ENCODE measurements at places on chromosomes 12 and 14. TPM values are rescaled to one million over a fixed set of nuclear protein-coding genes. Genes with fewer than 3 reads are reported as not detected.

DNA sequence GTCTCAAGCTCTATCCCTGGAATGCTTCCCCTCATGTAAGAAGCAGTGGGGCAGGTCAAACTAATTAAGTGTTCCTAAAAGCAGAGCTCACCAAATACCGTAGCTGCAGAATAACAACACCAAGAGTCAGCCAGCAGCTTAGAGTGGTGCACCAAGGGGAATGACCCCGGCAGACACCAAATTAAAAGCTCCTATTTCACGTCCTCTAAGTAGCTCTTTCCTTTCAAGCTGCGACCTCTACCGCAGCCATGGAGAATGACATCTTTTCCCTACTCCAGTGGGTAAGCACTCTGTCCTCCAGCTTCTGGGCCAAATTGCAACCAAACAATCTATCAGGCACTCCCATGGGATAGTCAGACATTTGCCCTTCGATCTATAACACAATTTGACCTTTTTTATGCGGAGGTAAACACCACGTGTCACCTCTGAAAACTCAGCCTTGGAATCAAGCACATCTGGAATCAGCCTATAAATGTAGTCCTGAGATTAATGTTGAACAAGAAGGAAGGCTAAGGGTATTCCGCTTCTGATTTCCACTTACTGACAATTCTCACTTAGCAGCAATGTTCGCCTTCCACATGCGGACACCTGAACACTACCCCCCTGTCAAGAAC, 67.6 kb upstream of the CDKN3 start:
- no peaks in the 10 kb centered on the region for H3K36me3 ChIP-seq
- H3K27me3 ChIP-seq, result no peaks in the 10 kb centered on the region
- no peak for DNase-seq
- peaks cover 13% of the 10 kb centered on the region for H3K4me1 ChIP-seq
- no peak overlapping the region for H3K27ac ChIP-seq

DNA sequence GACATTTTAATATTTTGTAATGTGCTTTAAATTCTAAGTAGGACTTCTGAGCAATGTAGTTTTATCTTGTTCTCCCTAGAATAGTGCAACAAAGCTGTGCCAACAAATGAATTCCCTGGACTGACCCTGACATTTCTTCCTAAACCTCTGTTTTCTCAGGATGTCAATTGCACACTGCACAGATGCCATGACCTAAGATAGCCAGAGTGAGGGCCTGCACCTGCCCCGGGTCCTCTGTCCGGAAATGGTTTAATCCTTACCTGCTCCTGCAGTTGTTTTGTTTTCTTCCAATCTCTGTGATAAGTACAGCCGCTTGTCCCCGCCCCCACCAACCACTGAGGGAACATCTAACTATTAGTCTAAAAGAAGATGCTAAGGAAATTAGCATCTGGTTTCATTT, 831.5 kb downstream of the GALC start:
- no peak overlapping the region for H3K27ac ChIP-seq
- H3K27me3 ChIP-seq, result no peaks in the 10 kb centered on the region
- no peaks in the 10 kb centered on the region for H3K4me1 ChIP-seq
- H3K4me3 ChIP-seq, result no peak overlapping the region

GRCh38 chr12:19938031-19938430, 430.3 kb upstream of the PDE3A start:
- no peaks in the 10 kb centered on the region for H3K4me1 ChIP-seq
- no peak for DNase-seq
- no peak overlapping the region for H3K27ac ChIP-seq

- no peak for DNase-seq
- no peaks in the 10 kb centered on the region for H3K4me1 ChIP-seq
- no peaks in the 10 kb centered on the region for H3K36me3 ChIP-seq
- no peak overlapping the region for H3K4me3 ChIP-seq
- no peaks in the 10 kb centered on the region for H3K27me3 ChIP-seq
Measured at GRCh38 chr14:49908433-49908782, 15.5 kb downstream of the ARF6 start.

DNA sequence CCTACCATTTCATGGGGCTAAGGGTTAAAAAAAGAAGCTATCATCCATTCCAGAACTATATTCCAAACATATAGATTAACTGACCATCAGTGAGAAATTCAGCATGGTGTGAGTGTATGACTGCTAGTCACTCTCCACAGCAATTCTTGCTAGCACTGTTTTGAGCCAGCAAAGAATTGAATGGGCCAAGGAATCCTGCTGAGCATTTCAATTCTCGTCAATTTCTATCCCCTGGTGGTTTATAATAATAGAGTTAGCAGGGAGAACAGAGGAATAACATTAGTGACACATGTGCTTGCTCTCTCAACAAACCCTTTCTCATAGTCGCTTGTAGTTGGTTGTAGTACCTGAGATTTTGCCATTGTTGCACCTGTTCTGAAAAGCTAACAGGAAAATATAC, 7.2 kb downstream of the MBIP start:
- H3K27ac ChIP-seq, result no peak overlapping the region
- peaks cover 3% of the 10 kb centered on the region for H3K4me1 ChIP-seq
- DNase-seq, result no peak
- H3K36me3 ChIP-seq, result no peaks in the 10 kb centered on the region
- no peaks in the 10 kb centered on the region for H3K27me3 ChIP-seq

GRCh38 chr12:10497602-10498001, 8.1 kb upstream of the EIF2S3B start:
- no peak for DNase-seq
- no peak overlapping the region for H3K27ac ChIP-seq
- H3K27me3 ChIP-seq, result peaks cover 3% of the 10 kb centered on the region
- no peaks in the 10 kb centered on the region for H3K36me3 ChIP-seq
- no peak overlapping the region for H3K4me3 ChIP-seq

- no peak overlapping the region for H3K27ac ChIP-seq
- peaks cover 11% of the 10 kb centered on the region for H3K4me1 ChIP-seq
- H3K36me3 ChIP-seq, result peaks cover 14% of the 10 kb centered on the region
Measured at GRCh38 chr14:90715993-90716392, 100.2 kb downstream of the TTC7B start.

- H3K36me3 ChIP-seq, result no peaks in the 10 kb centered on the region
- H3K27me3 ChIP-seq, result no peaks in the 10 kb centered on the region
- H3K27ac ChIP-seq, result no peak overlapping the region
- H3K4me3 ChIP-seq, result no peak overlapping the region
- DNase-seq, result no peak
Measured at GRCh38 chr12:109718390-109718789, 4.8 kb downstream of the FAM222A start.

GRCh38 chr12:59407799-59408198, 188.0 kb upstream of the SLC16A7 start:
- H3K36me3 ChIP-seq, result no peaks in the 10 kb centered on the region
- H3K4me3 ChIP-seq, result no peak overlapping the region
- no peak for DNase-seq
- no peak overlapping the region for H3K27ac ChIP-seq
- no peaks in the 10 kb centered on the region for H3K27me3 ChIP-seq

- peak overlapping the region; percentile 79 for H3K4me3 ChIP-seq
- peaks cover 14% of the 10 kb centered on the region for H3K36me3 ChIP-seq
- DNase-seq, result no peak
Measured at GRCh38 chr12:8948701-8949341, 624 bp downstream of the M6PR start.

- no peaks in the 10 kb centered on the region for H3K4me1 ChIP-seq
- H3K4me3 ChIP-seq, result no peak overlapping the region
- no peak for DNase-seq
- H3K36me3 ChIP-seq, result no peaks in the 10 kb centered on the region
- H3K27ac ChIP-seq, result no peak overlapping the region
- H3K27me3 ChIP-seq, result no peaks in the 10 kb centered on the region
Measured at GRCh38 chr12:32780071-32780470, 24.4 kb upstream of the YARS2 start.

DNA sequence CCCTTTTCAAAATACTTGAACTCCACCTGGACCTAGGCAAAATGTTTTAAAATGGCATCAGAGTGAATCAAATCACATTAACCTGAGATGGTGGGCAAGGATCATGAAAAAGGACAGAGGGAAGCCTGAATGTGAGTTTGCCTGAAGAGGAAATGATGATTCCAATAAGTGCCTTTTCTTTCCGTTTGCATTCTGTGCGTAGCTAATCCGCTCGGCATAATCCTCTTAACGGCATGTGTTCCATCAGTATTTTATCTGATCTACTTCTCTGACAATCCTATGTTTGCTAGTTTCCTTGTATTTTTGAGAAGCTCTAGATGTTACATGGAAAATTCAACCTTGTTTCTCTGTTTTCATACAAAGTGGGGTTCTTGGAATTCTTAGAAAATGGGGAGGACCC, 354.6 kb downstream of the NRXN3 start:
- H3K27me3 ChIP-seq, result no peaks in the 10 kb centered on the region
- H3K4me3 ChIP-seq, result no peak overlapping the region
- DNase-seq, result no peak
- no peaks in the 10 kb centered on the region for H3K4me1 ChIP-seq
- H3K36me3 ChIP-seq, result no peaks in the 10 kb centered on the region

GRCh38 chr14:91331721-91332120, 85.9 kb downstream of the CCDC88C start:
- H3K4me3 ChIP-seq, result no peak overlapping the region
- H3K27ac ChIP-seq, result no peak overlapping the region
- no peaks in the 10 kb centered on the region for H3K36me3 ChIP-seq
- no peak for DNase-seq
- H3K4me1 ChIP-seq, result peaks cover 5% of the 10 kb centered on the region

GRCh38 chr12:46258129-46258528, 10.7 kb downstream of the SLC38A1 start:
- DNase-seq, result no peak
- H3K27ac ChIP-seq, result no peak overlapping the region
- H3K36me3 ChIP-seq, result no peaks in the 10 kb centered on the region
- peaks cover 20% of the 10 kb centered on the region for H3K4me1 ChIP-seq
- H3K4me3 ChIP-seq, result no peak overlapping the region

DNA sequence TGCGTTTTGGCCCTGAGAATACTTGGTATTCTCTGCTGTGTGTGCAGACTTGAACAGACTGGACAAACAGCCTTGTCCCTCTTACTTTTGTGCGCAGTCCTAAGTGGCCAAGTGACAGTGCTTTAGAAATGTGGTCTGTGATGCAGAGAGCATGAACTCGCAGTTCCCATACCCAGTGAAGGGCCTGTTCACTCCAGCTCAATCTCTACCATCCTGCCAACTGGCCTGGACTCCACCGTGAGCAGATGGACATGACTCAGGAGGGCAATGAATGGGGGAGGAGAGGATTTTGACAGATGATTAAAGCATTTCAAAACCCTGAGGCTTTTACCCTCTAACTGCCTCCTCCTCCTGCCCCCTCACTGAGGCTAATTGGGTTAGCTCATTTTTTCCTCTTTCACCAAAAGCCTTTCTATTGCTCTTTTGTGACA, 62.5 kb upstream of the PYGL start:
- no peaks in the 10 kb centered on the region for H3K4me1 ChIP-seq
- H3K27ac ChIP-seq, result peak overlapping the region; percentile 44
- DNase-seq, result peak; percentile 22
- no peaks in the 10 kb centered on the region for H3K27me3 ChIP-seq
- H3K4me3 ChIP-seq, result no peak overlapping the region

GRCh38 chr12:13801543-13801942, 179.9 kb downstream of the GRIN2B start:
- H3K36me3 ChIP-seq, result no peaks in the 10 kb centered on the region
- H3K4me3 ChIP-seq, result no peak overlapping the region
- H3K27ac ChIP-seq, result no peak overlapping the region
- no peaks in the 10 kb centered on the region for H3K4me1 ChIP-seq

DNA sequence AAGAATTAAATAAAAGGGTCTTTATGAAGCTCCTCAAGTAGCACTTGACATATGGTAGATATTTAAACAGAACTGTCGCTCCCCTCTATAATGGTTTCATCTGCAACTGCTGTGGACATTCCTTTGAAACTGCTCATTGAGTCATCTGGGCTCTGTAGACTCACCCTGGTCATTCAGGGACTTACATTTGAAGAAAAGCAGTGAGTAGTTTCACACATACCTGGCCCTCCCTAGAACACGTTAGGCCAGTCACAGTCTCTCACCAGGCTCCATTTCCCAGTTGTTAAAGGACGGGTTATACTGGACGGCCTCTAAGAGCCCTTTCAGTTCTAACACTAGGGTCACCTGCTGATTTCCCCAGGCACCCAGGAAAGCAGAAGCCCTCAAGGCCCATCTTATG, 217.0 kb downstream of the BCL11B start:
- no peak overlapping the region for H3K4me3 ChIP-seq
- no peak overlapping the region for H3K27ac ChIP-seq
- no peak for DNase-seq
- H3K27me3 ChIP-seq, result no peaks in the 10 kb centered on the region
- no peaks in the 10 kb centered on the region for H3K36me3 ChIP-seq

DNA sequence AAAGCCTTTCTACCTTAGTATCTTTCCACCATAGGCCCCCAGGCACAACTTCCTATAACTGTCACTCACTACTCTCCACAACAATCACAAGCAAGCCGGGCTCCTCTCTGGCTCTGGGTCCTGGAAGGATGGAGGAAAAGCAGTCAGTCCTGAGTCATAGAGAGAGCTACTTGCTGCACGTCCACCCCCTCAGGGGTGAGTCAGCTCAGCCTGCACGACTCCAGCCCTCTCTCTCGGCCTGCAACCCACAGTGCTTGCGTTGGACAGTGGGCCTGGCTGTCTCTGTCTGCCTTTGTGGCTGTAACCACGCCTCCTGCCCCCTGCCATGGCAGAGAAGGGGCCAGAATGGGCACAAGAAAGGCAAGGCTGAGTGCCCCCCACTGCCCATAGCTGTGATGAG, 154.1 kb upstream of the FKBP4 start:
- no peak overlapping the region for H3K4me3 ChIP-seq
- DNase-seq, result peak; percentile 41
- no peak overlapping the region for H3K27ac ChIP-seq
- H3K4me1 ChIP-seq, result peaks cover 50% of the 10 kb centered on the region

DNA sequence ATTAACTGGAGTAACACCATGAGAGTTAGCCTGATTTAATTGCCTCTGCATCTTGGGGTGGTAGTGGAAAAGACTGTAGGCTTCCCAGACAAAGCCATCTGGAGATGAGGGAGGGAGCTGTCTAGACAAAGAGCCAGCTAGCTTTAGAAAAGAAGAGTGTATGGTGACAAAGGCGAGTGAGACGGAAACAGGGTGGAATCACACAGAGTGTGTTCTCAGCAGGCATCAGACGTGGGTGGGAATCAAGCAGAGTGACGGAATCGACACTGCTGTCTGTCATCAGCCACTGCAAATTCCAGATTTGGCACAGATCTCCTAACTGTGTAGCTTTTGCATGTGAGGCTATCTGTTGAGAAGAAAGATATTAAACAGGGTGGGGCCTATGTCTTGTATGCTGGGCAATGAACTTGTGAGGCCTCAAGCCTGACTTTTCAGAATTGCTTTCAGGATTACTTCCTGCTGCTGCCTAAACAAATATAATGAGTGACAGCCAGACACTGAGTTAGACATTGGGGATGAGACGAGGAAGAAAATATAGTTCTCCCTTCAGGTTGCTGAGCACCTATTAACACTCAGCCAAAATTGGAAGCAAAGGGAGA, 236.5 kb upstream of the GRIP1 start:
- no peaks in the 10 kb centered on the region for H3K4me1 ChIP-seq
- H3K36me3 ChIP-seq, result no peaks in the 10 kb centered on the region
- H3K27me3 ChIP-seq, result no peaks in the 10 kb centered on the region
- no peak overlapping the region for H3K27ac ChIP-seq
- no peak for DNase-seq
- no peak overlapping the region for H3K4me3 ChIP-seq

MSRB3 gene
- 44.7 TPM for polyA plus RNA-seq

CDKN3 gene
- 3.1 TPM for polyA plus RNA-seq

PNP gene
- polyA plus RNA-seq, result 30.2 TPM

NABP2 gene
- polyA plus RNA-seq, result 13.5 TPM

CCDC91 gene
- polyA plus RNA-seq, result 20.5 TPM

SYT10 gene
- not detected for polyA plus RNA-seq

C14orf132 gene
- polyA plus RNA-seq, result 2.5 TPM

CDKL1 gene
- 0.73 TPM for polyA plus RNA-seq

OR10G3 gene
- polyA plus RNA-seq, result not detected

Measured in heart right ventricle (tissue), 16 donors.